Stimulated activated CD8-positive, alpha-beta memory T cell treated with anti-CD3 and anti-CD28 coated beads, Interleukin-2, amount 100 ng/mL, for 1 hour (primary cell): ENCODE measurements at places on chromosomes 5 and 9.

GRCh38 chr5:42513246-42513645, 90.0 kb downstream of the GHR start:
- DNase-seq = no peak

DNA sequence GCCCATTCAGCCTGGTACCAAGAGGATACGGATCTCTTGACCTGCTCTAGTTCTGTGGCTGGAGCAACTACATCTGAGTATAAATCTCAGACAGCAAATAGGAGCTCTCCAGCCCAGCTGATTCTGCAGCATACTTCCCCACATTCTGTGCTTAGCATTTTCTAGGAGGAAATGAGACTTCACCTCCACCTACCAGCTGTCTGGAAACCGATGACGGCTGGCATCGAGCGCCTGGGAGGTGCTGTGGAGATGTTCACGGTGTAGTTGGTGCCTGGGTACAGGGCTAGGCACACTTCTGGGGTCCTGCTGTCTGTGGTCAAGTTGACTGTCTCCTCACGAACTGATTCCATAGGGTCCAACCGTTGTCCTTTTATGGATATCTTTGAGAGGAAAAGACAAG, 63.6 kb downstream of the SUSD1 start:
- DNase-seq = no peak

GRCh38 chr5:3277590-3278196, 317.9 kb upstream of the IRX1 start:
- DNase-seq = no peak

DNA sequence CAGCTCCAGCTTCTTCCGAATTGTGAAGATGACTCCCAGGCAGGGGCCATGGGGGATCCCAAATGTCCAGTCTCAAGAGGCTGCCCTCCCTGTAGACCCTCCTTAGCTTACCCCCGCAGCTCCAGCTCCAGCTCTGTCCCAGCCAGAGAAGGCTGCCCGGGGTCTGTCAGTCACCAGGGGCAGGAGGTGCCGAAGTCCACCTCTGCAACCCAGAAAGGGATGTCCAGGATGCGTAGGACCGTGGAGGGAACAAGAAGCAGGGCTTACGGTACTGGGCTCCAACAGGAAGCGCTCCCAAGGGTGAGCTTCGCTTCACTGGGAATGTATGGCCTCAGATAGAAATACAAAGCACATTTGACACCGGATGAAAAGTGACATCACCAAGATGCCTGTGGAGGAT, 6.0 kb downstream of the IPPK start:
- DNase-seq = no peak

- DNase-seq = no peak
Observed at GRCh38 chr9:133869674-133870405, 122.3 kb downstream of the VAV2 start.

DNA sequence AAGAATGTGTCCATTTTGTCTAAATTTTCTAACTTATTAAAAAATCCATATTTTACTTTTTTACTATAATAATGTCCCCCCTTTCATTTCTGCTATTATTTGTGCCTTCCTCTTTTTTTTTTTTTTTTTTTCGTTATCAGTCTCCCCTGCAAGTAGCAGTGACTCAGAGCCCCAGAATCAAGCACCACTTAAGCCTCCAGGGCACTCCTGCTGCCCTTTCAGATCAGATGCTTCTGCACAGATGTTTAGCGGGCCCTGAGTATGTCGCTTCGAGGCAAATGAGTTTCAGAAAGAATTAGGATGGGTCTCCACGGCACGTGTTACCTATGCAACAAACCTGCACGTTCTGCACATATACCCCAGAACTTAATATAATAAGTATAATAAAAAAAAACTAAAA, 11.7 kb downstream of the MED7 start:
- DNase-seq = no peak

- no peak for DNase-seq
Observed at GRCh38 chr5:178555771-178556211, 34.4 kb downstream of the COL23A1 start.

DNA sequence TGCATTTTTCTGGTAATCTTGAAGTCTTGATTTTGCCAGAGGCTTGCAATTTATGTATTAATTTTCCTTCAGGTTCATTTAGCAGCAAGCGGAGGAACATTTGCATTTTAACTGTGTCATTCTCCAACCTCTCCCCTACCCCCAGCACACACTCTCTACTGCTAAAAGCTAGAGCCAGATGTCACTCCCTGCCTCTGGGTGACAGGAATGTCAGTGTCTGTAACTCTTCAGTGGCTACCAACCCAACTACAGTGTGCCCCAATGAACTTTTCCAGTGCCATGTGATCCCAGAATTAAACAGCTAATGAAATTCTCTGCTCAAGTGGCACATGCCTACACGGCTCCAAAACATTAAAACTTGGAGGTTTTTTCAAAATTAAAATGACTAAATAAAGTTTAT, 260.3 kb downstream of the GOLPH3 start:
- DNase-seq = no peak

DNA sequence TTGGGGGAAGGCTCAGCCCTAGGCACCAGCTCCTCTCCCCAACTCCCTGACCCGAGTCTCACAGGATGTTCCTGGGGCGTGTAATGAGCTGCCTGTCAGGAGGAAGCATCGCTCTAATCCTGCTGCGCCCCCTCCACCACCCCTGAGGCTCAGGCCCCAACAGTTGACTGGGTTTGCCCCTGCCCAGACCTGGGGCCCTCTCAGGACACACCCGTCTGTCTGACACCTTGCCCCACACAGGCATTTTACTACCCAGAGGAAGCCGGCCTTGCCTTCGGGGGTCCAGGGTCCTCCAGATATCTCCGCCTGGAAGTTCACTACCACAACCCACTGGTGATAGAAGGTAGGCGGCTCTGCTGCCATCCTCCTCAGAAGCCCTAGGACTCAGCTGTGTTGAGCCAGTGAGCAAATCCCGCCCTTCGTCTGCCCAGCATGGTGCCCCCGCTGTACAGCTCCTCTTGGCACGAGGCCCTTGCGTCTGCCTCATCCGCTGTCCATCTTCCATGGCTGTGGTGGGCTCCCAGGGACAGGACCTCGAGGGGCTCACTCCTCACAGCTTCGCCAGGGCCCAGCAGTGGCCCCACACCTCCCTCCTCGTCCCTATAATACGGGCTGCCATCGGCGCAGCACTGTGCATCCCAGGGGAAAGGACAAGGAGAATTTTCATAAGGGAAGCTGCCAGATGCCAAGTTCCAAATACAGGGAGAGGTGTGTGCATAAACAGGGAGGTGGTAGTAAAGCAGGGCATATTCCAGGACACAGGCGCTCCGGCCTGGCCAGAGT, 8.0 kb downstream of the DBH start:
- DNase-seq = no peak

DNA sequence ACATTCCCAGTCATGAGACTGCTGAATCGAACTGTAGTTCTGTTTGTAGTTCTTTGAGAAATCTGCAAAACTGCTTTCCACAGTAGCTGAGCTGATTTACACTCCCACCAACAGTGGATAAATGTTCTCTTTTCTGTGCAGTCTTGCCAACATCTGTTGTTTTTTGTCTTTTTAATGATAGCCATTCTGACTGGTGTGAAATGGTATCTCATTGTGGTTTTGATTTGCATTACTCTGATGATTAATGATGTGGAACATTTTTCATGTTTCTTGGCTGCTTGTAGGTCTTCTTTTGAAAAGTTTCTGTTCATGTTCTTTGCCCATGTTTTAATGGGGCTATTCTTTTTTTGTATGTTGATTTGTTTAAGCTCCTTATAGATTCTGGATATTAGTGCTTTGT, 187.3 kb upstream of the TLE4 start:
- DNase-seq = no peak

GRCh38 chr5:68661237-68661636, 432.6 kb upstream of the SLC30A5 start:
- no peak for DNase-seq

- no peak for DNase-seq
Observed at GRCh38 chr9:28407351-28407750, 834.1 kb upstream of the C9orf72 start.

DNA sequence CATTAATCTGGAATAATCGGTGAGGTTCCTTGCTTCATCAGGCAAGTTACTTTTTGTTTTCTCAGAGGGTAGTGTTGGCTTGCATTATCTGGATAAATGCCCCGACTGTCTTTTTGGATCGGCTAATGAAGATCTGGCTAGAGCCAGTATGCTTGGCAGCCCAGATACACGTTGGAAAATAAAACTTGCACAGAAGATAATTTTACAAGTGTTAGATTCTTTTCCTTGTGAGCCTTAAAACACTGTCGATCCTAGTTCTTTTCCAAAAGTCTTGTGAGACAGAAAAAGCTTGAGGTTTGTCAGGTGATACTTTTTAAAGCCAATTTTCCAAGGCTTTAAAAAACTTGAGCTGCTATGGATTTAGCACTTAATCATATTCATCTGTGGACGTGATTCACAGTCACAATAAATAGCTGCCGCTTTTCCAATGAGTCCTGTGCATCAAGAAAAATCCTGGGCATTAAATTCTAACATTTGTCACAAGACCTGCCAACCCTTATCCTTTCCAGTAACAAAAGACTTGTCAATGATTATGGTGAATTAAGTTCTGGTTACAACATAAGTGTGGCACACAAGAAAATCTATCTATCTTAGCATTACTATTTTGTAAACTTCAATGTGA, 68.5 kb downstream of the PRLR start:
- no peak for DNase-seq

- DNase-seq = no peak
Observed at GRCh38 chr5:80937584-80938356, 22.4 kb upstream of the RASGRF2 start.

DNA sequence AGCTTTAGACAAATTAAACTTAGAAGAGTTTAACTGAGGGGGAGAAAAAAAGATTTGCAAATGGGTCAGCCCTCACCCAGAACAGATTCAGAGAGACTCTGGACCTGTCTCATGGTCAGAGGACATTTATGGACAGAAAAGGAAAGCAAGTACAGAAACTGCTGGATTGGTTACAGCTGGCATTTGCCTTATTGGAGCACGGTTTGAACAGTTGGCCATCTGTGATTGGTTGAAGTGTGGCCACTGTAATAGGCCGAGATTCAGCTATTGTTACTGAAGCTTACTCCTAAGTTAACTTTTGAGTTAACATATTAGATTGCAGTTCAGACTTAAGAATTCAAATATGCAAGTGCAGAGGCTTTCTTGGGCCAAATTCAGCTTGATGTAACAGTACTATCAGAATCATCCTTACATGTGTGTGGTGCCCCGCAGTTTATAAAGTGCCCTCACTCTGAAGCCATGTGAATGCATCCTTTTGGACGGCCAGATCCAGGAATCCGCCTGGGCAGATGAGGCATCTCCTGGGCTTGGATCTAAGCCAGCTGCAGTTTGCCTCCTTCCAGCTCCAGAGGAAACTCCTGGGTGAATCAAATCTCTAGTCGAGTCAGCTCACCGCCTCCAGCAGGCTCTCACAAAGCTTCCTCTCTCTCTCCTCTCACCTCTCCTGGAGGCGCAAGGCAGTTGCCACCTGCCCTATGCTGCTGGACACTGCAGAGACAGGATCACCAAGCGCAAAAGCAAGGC, 165.2 kb downstream of the ADAMTS12 start:
- DNase-seq = no peak

- no peak for DNase-seq
Observed at GRCh38 chr5:62569470-62569869, 9.1 kb upstream of the LRRC70 start.

GRCh38 chr5:88745093-88745696, 137.8 kb downstream of the MEF2C start:
- DNase-seq = no peak

DNA sequence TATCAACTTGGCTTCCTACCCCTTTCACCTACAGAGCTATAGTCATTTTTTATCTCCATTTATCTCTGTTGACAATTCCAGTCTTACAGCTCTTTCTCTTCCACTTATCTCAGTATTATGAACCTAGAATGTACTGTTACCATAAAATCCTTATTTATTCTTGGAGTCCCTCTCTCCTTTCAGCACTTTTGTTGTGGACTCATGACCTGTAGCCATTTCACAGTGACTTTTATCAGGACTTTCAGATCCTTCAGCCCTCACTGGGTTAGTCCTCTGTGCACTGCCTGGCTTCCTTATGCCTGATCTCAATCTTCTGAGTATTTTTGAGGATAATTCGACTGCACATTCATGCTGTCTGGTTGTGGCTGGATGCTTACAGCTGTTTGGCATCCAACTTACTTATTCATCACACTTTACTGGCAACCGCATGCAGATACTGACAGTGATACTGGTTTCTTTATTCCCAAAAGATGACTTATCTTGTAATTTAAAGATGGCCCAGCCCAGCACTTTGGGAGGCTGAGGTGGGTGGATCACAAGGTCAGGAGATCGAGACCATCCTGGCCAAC, 293.3 kb downstream of the MAN2A1 start:
- DNase-seq = no peak

DNA sequence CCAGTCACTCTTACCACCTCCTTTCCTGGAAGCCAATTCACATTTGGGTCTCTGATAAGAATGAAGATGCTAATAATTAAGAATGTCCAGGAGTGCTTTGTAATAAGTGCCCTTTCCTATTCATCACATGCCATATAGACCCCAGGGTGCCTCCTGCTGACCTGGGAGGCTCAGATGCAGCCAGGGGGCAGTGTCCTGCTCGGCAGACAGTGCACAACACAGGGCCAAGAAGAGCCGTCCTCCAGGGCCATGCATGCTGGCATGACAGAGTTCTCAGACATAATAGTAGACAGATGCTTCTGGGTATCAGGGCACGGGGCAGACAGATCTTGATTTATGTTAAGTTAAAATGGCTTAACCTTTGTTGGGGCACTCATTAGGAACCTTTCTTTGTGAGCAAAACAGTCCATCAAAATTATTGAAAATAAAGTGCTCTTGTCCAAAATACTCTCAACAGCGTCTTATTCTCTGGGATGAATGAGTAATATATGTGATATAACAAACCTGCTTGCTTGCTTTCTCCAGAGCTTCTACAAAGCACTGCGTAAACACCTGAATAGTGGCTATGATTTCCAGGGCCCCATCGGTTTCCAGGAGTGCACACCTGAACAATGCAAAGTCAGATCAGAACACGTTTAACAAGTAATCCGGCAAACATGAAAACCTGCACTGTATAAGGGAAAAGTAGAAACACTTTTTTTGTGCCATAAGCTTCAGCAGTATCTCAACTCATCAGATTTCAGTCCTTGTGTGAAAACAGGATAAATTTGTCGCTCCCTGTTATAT, 192.7 kb downstream of the FANCC start:
- no peak for DNase-seq

DNA sequence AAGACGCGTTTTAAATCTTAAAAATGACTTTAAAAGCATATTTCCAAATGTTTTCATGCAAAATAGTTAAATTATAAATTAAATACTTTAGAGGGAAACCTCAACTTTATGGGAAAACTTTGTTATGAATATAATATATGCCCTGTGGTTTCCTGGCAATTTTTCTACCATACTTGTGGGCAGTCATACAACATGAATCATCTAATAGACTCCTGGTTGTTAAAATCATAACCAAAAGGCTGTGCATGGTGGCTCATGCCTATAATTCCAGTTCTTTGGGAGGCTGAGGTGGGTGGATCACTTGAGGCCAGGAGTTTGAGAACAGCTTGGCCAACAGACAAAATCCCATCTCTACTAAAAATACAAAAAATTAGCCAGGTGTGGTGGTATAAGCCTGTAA, 18.2 kb downstream of the ATP10B start:
- DNase-seq = no peak
